ENCODE measurements at places on chromosomes 3 and 15.
A peak's percentile ranks its signal among the peaks of the same experiment; 100 is the strongest.

DNA sequence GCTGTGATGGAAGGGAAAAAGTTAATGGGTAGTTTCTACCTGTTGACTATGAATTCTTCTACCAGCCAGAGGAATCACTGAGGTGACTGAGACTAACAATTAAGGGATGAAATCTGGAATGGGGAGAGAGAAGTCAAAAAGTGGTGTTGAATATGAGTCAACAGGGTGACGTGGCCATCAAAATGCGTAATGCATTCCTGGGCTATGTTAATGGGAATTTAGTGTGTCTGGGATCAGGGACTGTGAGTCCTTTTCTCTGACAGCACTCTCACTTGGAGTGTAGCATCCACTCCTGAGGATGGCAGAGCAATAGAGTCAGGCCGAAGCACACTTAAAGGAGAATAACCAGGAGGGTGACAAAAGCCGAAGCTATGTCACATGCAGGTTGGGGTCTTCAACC lies 60.4 kb downstream of the MESD start:
- no peak for DNase-seq

- peak; percentile 46 for DNase-seq
These were observed 169.8 kb upstream of the ROBO1 start for GRCh38 chr3:79937567-79937966.

DNA sequence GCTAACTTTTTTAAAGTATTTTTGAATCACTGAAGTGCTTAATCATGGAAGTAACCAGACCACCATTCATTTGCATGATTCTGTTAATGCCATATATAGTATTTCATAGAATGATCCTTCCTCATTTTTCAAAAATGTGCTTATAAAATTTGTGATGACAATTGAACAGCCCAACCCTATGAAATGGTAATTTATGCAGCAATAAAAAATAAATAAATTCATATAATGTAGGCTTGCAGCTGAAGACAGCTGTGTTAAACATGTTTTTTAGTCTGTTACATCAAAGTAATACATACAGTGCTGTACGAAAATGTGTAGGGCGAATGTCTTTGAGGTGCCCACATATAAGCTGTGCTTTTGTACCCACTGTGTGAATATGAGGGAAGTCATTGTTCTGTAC lies 131.7 kb downstream of the FILIP1L start:
- DNase-seq, result no peak

GRCh38 chr3:168714609-168715240 lies 619.0 kb upstream of the GOLIM4 start:
- DNase-seq, result no peak

DNA sequence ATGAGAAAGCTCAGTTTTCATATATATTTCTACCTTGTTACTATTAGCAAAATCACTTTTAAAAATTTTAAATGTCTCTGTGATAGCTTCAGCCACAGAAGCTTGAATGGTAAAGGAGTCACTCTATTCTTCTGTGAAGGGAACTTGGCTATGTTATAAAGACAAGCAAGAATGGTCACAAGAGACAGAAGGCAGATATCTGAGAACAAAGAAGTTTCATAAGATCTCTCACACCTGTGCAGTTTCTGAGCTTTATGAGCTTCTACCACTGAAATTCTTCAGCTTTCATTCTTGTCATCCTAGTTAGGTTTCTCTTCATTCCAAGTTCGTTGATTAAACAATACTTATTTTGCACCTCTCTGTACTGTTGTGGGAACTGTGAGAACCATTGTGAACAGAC lies 853.4 kb downstream of the IGSF11 start:
- DNase-seq, result no peak

- DNase-seq, result no peak
These were observed 27.3 kb upstream of the MBNL1 start for GRCh38 chr3:152241142-152242017.

- peak; percentile 25 for DNase-seq
These were observed 2.0 kb downstream of the SMC4 start for GRCh38 chr3:160401291-160402095.

Measured in LoVo (cell line).